NCI-H82 (cell line): ENCODE measurements at places on chromosomes 5 and 9.

DNA sequence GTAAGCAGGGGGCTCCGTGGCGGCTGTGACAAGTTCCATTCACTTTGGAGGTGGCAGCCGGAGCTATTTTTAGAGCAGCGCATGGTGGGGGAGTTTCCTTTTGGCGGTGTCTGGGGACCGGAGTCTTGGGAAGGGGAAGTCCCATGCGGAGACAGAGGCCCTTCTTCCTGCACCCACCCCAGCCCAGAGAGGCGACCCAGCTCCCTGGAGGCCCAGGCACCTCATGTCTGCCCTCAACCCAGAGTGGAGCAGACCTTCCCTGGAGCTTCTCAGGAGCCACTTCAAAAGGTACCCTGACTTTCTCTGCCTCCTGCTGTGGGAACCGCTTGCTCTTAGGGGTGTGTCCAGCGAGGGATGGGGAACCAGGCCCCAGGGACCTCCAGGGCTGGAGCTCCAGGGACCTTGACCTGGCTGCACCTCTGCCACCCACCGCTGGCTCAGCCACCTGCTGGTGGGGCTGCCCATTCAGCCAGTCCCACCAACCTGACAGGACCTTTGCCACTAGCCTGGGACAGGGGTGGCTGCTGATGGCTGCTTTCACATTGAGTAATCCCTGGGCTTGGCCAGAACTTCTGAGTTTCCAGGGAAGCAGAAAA lies 34.1 kb downstream of the NEK6 start:
- no peak for DNase-seq

- DNase-seq = no peak
These were observed 8.1 kb upstream of the CCL28 start for GRCh38 chr5:43420241-43420640.

DNA sequence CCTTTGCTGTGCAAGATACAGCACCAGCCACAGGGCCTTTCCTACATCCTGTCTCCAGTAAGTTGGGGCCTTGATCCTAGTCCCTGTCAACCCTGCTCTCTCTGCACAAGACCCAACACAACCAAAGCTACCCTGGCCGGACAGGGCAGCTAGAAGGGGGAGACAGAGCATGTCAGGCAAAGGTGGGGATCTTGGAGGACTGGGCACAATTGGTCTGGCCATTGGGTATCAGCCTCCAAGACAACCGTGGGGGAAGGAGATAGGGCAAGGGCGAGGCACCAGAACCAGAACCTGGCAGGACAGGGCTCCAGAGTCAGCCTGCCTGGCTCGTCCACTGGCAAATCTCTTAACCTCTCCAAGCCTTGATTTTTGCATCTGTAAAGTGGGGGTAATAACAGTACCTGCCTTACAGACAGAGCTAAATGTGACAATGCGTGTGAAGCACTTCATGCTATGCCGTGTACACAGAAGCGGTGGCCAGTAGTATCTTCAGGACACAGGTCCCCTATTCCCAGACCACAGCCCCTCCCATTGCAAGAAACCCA lies 51.6 kb upstream of the CDKN2AIPNL start:
- no peak for DNase-seq

- DNase-seq = no peak
These were observed 6.8 kb upstream of the PRUNE2 start for GRCh38 chr9:76912636-76913275.

DNA sequence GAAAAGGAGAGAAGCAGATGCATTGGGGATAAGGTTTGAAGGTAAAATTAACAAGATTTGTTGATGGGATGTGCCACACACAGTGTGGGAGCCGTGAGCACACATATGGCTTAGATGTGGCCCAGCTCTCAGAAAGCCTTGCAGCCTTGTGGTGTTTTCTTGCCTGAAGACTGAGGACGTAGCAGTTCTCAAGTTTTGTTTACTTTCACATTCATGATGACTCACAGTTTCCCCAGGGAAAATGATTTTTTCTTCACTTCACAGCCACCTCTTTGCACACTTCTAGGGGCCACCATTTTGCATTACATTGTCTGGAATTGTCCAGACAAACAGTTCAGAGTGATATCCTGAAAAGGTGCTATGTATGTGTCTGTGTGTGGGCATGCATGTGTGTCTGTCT lies 126.2 kb downstream of the BASP1 start:
- DNase-seq = no peak

DNA sequence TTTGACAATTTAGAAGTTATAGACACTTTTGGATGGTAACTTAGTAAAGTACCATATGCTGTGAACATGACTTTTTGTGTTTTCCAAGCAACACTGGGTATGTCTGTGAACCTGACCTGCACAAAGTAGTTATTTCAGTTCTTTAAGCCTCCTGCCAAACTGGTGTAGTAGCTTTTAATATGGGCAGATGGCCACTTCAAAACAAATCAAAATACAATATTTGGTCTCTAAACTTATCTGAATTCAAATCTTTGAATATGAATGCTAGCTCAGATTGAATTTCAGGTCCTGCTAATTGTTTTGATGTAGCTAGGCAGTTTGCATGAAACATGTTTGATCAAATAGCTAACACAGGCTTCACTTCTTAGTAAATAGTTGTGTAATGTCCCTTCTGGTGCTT lies 1176.7 kb upstream of the CDH9 start:
- no peak for DNase-seq

DNA sequence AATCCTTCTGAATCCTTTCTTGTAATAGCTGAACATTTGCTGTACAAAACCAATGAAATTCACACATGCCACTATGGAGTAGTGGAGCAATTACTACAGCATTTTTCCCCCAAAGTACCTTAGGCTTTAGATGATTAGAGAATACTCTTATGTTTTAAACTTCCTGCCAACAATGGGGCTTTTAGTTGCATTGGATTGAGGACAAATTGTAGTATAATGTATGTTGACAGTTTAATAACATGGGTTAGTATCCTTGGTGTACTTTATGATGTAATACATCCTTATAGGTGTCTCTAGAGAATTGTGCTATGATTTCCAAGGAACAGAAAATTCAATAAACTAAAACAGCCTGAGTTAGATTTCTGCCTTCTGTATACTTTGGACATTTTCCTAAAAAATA lies 422.7 kb upstream of the GRAMD2B start:
- peak; percentile 64 for DNase-seq

GRCh38 chr9:127742435-127743088 lies 7.5 kb upstream of the TOR2A start:
- peak; percentile 98 for DNase-seq

GRCh38 chr5:142316681-142317080 lies 8.1 kb downstream of the SPRY4 start:
- DNase-seq = no peak

DNA sequence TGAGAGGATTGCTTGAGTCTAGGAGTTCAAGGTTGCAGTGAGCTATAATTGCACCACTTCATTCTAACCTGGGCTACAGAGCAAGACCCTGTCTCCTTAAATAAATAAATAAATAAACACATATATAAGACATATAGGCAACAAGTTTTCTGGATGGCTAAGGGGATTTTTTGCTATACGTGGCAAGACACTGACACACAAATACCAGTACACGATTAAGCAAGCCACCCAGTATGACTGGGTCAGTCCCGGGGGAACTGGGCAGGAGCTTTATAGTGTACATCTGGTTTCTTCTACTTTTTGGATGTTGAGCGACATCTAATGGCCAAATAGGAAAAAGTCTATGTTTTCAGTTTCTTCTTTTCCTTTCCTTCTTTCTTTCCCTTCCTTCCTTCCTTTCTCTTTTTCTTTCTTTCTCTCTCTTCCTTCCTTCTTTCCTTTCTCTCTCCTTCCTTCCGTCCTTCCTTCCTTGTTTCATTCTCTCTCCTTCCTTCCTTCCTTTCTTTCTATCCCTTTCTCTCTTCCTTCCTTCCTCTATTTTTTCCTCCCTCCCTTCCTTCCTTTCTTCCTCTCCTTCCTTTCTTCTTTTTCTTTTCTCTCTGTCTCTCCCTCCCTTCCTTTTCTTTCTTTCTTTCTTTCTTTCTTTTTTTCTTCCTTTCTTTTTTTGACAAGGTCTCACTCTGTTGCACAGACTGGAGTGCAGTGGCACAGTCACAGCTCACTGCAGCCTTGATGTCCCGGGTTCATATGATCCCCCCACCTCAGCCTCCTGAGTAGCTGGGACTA lies 47.0 kb upstream of the PLIN2 start:
- peak; percentile 74 for DNase-seq

DNA sequence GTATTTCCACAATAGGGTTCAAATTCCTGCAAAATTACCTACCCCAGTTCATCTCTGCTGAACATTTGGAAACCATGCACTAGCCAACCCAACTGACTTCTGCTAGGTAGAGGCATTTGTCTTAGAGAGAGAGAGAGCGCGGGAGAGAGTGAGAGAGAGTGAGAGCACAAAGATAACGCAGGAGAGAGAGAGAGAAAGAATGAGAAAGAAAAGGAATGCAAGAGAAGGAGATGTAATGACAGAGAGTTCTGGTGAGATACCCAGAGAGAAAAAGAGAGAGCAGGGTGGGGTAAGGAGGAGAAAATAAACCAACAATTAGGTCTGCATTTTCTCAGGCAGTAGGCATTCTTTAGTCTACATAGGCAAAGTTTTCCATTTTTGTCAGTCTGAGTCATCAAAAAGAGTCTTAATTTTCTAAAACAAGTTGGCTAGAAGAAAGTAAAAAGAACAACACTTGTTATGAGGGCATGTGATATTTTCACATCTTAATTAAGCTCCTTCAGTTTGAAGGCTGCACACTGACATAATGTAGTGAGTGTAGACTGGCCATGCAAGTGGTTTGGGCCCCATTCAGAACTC lies 98.2 kb downstream of the MAP1B start:
- DNase-seq = no peak

DNA sequence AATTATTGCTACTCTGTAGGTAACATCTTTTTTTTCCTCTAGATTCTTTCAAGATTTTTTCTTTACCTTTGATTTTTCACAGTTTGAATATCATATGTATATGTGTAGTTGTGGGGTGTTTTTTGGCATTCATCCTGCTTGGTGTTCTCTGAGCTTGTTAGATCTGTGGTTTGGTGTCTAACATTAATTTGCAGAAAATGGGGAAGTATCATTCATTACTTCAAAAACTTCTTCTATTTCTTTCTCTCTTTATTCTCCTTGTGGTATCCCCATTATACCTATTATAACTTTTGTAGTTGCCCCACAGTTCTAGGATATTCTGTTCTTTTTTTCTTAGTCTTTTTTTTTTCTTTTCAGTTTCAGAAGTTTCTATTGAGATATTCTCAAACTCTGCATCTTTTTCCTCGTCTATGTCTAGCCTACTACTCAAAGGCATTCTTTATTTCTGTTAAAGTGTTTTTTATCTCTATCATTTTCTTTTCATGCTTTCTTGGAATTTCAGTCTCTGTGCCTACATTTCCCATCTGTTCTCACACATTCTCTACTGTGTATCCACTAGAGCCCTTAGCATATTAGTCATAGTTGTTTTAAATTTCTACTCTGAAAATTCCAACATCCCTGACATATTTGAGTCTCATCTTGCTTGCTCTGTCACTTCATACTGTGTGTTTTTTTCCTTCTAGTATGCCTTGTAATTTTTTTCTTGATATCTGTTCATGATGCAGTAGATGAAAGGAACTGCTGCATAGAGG lies 60.1 kb upstream of the GNA14 start:
- DNase-seq = no peak

DNA sequence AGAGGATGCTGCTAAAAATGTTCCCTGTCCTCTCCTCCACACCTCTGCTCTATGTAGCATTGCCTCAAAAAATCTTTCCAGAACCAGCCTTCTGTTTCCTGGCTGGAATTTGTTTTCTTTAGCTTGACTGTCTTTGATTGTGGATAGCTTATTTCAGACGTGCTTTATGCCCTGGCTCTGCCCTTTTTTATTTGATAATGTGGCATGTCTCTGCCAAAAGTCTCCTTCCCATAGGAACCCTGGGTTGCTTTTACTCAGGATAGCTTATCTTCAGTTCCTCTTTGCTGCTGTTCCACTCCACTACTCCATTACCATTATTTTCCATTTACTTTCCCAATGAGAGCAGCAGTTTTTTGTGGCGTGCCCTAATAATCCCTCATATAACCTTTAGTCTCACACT lies 885 bp upstream of the TMEM252 start:
- no peak for DNase-seq

- DNase-seq = no peak
These were observed 59.4 kb downstream of the TMOD1 start for GRCh38 chr9:97560851-97561250.

DNA sequence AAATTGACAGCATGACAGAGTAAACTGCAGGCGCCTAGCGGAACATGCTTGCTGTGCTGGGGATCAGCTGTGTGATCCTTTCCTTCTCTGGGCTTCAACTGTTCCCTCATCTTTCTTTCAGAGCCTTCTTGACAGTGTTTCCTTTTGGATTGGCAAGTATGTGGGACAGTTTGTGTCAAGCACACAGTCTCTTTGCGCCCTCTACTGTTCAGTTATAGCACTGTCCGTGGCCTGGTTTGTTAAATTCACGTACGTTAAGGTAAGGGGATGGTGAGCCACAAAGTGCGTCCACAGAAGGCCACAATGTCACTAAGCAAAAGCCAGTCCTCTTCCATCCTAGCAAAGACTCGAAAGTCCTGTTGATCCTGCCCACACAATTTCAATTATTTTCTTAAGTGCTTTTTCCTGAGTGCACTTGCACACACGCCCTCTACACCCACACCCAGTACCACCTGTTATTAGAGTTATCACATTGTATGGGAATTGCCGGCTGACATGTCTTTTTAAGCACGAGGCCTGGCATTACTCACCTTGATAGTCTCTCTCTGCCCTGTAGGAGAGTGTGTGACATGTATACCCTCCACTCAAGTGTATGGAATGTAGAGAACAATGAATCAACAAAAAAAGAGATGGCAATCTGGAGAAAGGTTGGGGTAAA lies 22.5 kb upstream of the PTPN3 start:
- DNase-seq = peak; percentile 89

- peak; percentile 48 for DNase-seq
These were observed 447 bp downstream of the CRAT start for GRCh38 chr9:129109952-129110739.

- no peak for DNase-seq
These were observed 62.8 kb downstream of the SH3RF2 start for GRCh38 chr5:145999208-145999607.

GRCh38 chr5:153206361-153206760 lies 284.1 kb upstream of the GRIA1 start:
- no peak for DNase-seq

GRCh38 chr9:2418619-2419018 lies 203.0 kb upstream of the VLDLR start:
- DNase-seq = peak; percentile 2

DNA sequence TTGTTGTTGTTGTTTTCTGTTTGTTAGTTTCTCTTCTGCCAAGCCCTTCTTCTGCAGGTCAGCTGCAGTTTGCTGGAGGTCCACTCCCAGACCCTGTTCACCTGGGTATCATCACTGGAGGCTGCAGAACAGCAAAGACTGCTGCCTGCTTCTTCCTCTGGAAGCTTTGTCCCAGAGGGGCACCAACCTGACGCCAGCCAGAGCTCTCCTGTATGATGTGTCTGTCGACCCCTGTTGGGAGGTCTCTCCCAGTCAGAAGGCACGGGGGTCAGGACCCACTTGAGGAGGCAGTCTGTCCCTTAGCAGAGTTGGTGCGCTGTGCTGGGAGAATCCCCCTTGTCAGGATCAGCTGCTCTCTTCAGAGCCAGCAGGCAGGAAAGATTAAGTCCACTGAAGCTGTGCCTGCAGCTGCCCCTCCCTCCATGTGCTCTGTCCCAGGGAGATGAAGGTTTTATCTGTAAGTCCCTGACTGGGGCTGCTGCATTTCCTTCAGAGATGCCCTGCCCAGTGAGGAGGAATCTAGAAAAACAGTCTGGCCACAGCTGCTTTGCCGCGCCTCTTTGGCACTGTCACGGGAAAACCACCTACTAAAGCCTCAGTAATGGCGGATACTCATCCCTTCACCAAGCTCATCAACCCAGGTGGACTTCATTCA lies 299.2 kb downstream of the EDIL3 start:
- DNase-seq = peak; percentile 73
